ENCODE measurements at places on chromosomes 1 and 21. TPM values are rescaled to one million over a fixed set of nuclear protein-coding genes. Genes with fewer than 3 reads are reported as not detected.

GRCh38 chr1:29148656-29149491, 25.2 kb upstream of the TMEM200B start:
- DNase-seq, result no peak

MMP23B gene
- total RNA-seq, result 36.2 TPM

CENPL gene
- total RNA-seq, result 3.3 TPM

DNA sequence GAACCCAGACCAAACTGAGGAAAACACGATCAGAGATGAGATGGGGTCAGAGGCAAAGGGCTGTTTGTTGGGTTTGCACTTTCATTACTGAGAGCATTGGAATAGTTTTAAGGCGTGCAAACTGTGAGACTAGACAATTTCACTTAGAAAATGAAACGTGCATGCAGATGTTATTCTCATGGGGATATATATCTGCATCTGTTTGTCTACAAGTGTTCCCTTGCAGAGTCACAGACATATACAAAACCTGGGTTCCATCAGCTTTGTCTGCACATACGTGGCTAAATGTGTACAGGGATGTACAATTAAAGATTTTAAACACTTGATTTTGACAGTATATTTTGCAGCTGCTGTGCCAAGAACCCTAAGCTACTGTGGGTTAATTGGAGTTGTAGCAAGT, 355.4 kb downstream of the KIF26B start:
- DNase-seq, result no peak

All from Right ventricle myocardium inferior (tissue), 1 donor.